ENCODE measurements at places on chromosomes 16 and 17.

DNA sequence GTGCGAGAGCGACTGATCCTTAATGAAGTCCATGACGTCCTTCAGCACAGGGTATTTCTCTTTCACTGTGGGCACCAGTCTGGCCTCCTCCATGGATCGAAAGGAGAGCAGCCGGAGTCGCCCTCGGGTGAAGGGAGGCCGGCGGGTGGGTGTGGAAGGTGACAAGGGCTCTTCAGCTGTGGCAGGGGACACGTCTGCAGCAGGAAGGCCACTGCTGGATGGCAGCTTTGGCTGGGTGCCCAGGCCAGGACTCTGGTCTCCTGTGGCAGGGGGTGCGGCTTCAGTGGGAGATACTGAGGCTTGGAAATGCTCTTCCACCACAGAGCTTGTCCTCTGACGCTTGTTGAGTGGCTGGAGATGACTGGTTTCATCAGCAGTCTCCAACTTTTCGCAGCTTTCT is 78.5 kb downstream of the ZZEF1 start:
- no peak for DNase-seq

GRCh38 chr16:24731722-24732419 is 2.4 kb downstream of the TNRC6A start:
- no peak for DNase-seq

DNA sequence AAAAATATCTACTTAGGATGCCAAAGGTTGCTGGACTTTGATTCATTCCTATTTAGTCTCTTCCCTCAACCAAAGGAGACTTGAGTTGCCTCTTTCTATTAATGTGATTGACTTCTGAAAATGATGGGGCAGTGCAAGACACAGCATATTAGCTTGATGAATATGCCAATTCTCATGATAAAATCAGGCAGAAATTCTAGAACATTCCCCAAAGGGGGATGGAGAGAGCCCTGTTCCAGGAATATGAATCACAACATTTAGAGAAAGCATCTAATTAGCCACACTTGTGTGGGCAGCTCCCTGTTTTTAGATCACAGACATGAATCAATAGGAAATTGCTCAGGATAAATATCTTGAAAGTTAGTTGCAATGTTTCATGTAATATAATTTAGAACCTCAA is 584.0 kb upstream of the CDH8 start:
- no peak for DNase-seq

- DNase-seq: no peak
Observed at GRCh38 chr17:60436676-60437075, 14.4 kb downstream of the CHCT1 start.

Data from tongue (tissue), 3 donors.